ENCODE measurements at places on chromosomes 11 and 22. TPM values are rescaled to one million over a fixed set of nuclear protein-coding genes. Genes with fewer than 3 reads are reported as not detected.

DNA sequence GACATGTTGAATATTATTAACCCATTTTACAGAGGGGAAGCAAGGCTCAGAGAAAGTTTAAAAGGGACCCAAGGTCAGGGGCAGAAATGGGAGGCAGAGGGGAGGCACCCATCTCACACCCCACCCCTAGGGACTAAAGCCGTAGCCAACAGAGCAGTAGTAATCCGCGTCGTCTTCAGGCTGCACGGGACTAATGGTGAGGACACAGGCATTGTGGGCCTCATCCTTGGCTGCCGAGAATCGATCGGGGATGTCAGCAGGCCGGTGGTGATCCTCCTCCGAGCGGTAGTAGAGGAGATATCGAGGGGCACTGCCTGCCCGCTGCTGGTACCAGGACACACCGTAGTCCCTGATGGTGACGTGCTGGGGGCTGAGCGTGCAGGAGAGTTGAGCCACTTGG is 1.5 kb downstream of the VPREB3 start:
- H3K4me3 ChIP-seq = no peak overlapping the region
- no peaks in the 10 kb centered on the region for H3K36me3 ChIP-seq
- H3K4me1 ChIP-seq = peaks cover 11% of the 10 kb centered on the region
- DNase-seq = no peak

GRCh38 chr22:47552541-47553205 is 790.2 kb downstream of the TBC1D22A start:
- H3K27ac ChIP-seq = no peak overlapping the region
- no peaks in the 10 kb centered on the region for H3K27me3 ChIP-seq
- H3K36me3 ChIP-seq = no peaks in the 10 kb centered on the region
- DNase-seq = no peak
- H3K4me1 ChIP-seq = no peaks in the 10 kb centered on the region
- H3K4me3 ChIP-seq = no peak overlapping the region

- peaks cover 7% of the 10 kb centered on the region for H3K27me3 ChIP-seq
- no peaks in the 10 kb centered on the region for H3K36me3 ChIP-seq
- DNase-seq = no peak
Observed at GRCh38 chr11:61046833-61047232, 55.5 kb upstream of the CD5 start.

DNA sequence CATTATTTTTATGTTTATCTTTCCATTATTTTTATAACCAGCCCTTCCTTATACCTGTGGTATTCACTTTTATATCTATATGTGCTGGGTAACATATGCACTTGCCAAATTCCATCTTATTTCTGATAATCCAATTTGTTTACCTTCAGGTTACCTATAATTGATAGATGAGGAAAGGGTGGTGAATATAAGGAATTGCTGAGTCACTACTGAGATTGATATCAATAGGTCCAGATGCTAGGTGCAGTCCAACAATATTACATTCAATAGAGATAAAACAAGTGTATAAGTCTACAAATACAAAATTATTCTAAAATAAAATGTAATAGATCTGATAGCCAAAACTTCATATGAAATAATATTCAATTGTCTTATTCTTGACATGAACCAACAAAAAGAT is 759.0 kb upstream of the CCDC90B start:
- no peak for DNase-seq
- H3K4me1 ChIP-seq = no peaks in the 10 kb centered on the region
- no peak overlapping the region for H3K27ac ChIP-seq
- no peaks in the 10 kb centered on the region for H3K36me3 ChIP-seq
- H3K27me3 ChIP-seq = no peaks in the 10 kb centered on the region
- H3K4me3 ChIP-seq = no peak overlapping the region

- no peaks in the 10 kb centered on the region for H3K27me3 ChIP-seq
- no peaks in the 10 kb centered on the region for H3K36me3 ChIP-seq
- DNase-seq = no peak
- H3K27ac ChIP-seq = no peak overlapping the region
- H3K4me1 ChIP-seq = peaks cover 6% of the 10 kb centered on the region
- no peak overlapping the region for H3K4me3 ChIP-seq
Observed at GRCh38 chr22:45994491-45995404, 17.8 kb upstream of the WNT7B start.

DNA sequence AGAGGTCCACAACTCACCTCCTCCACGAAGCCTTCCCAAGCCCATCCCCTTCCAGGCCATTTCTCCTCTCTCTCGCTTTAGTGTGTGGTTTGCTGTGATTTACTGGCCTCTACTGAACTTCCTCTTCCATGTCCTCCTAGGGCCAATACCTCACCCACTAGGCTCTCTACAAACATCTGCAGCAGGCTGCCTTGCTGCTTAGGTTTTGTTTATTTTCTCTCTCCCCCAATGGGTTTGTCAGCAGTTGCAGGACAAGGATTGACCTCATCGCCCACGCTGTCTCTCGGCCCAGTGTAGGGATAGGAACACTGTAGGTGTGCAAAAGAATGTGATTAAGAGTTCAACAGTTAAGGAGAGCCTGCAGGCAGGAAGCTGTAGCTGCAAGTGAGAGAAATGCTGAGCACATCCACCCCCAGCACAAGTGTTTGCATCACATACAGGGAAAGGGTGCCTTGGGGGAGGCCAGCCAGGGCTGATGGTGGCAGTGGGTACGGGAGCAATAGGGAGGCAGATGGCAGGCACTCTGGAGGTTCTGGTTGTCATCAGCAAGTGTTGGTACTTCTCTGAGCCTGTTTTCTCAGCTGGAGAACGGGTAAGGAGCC is 1.4 kb downstream of the PC start:
- H3K36me3 ChIP-seq = no peaks in the 10 kb centered on the region
- H3K4me1 ChIP-seq = peaks cover 19% of the 10 kb centered on the region
- H3K27ac ChIP-seq = no peak overlapping the region
- DNase-seq = no peak

DNA sequence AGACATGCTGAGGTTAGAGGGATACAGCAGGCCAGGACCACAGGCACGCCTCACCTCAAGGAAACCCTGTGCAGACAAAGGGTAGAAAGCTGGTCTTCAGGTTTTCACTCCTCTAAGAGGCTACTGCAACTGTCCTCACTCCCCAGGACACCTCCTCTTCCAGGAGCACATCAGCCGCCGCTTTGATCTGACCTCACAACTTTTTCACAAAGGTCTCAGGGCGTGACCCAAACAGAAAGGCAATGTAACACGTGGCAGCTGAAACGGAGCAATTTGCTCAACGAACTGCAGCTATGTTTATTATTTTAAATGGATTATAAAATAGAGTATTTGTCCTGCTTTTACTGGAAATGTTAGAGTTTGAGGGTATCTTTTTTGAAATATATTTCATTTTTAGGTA is 46.1 kb downstream of the LARGE1 start:
- no peak overlapping the region for H3K4me3 ChIP-seq
- peaks cover 6% of the 10 kb centered on the region for H3K4me1 ChIP-seq
- H3K36me3 ChIP-seq = no peaks in the 10 kb centered on the region
- no peak for DNase-seq
- H3K27me3 ChIP-seq = no peaks in the 10 kb centered on the region
- no peak overlapping the region for H3K27ac ChIP-seq

DNA sequence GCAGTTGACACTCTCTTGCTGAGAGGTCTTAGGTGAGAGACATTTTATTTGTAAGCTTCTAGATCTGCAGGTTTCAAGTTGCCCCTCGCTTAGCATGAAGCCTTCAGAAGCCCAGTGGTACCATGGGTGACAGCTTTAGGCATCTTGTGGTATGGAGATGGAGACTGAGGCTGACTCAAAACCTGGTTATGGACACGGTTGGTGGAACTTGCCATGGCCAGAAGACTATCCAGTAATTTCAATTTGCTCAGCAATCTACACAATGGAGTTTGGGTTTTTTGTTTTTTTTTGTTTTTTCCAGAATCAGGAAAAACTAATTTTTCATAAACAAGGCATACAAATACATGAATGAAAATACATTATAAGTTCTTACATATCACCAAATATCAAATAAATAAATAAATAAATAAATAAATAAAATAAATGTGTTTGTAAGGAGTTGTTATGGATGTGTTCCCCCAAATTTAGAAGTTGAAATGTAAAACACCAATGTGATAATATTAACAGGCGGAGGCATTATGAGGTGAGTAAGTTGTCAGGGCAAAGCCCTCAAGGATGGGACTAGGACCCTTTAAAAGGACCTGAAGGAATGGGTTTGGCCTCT is 22.6 kb downstream of the ETS1 start:
- H3K27me3 ChIP-seq = no peaks in the 10 kb centered on the region
- DNase-seq = no peak
- no peaks in the 10 kb centered on the region for H3K4me1 ChIP-seq
- no peak overlapping the region for H3K4me3 ChIP-seq
- no peak overlapping the region for H3K27ac ChIP-seq
- H3K36me3 ChIP-seq = no peaks in the 10 kb centered on the region

GRCh38 chr11:90542092-90542491 is 319.2 kb upstream of the CHORDC1 start:
- H3K4me1 ChIP-seq = no peaks in the 10 kb centered on the region
- no peaks in the 10 kb centered on the region for H3K36me3 ChIP-seq
- no peak overlapping the region for H3K4me3 ChIP-seq
- no peak for DNase-seq

DNA sequence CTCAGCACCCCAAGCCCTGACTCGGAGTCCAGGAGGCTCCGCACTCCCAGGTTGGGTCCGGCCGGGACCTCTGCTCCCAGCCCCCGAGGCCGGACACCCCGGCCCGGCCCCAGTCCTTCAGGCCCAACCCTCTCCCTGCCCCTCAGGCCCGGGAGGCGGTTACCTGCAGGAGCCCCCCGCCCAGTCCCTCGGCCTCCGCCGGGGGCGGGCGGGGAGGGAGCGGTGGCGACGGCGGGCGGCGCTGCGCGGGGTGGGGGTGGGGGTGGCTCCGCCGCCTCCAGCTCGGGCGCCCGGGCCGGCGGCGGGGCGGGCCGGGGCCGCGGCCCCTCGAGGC is 310 bp downstream of the TCF20 start:
- no peaks in the 10 kb centered on the region for H3K27me3 ChIP-seq
- H3K4me3 ChIP-seq = peak overlapping the region; percentile 83
- DNase-seq = no peak
- H3K4me1 ChIP-seq = peaks cover 28% of the 10 kb centered on the region
- H3K36me3 ChIP-seq = no peaks in the 10 kb centered on the region

- no peaks in the 10 kb centered on the region for H3K4me1 ChIP-seq
- DNase-seq = no peak
- H3K27me3 ChIP-seq = peaks cover 18% of the 10 kb centered on the region
Observed at GRCh38 chr22:39910876-39911613, 10.2 kb downstream of the GRAP2 start.

- H3K36me3 ChIP-seq = peaks cover 4% of the 10 kb centered on the region
- no peak for DNase-seq
- H3K27me3 ChIP-seq = no peaks in the 10 kb centered on the region
- no peaks in the 10 kb centered on the region for H3K4me1 ChIP-seq
Observed at GRCh38 chr11:123093739-123094138, 31.8 kb upstream of the HSPA8 start.

- H3K36me3 ChIP-seq = no peaks in the 10 kb centered on the region
- DNase-seq = no peak
- no peaks in the 10 kb centered on the region for H3K27me3 ChIP-seq
- H3K4me3 ChIP-seq = no peak overlapping the region
Observed at GRCh38 chr11:47391711-47392432, 13.5 kb upstream of the SPI1 start.

- H3K36me3 ChIP-seq = peaks cover 21% of the 10 kb centered on the region
- H3K27ac ChIP-seq = no peak overlapping the region
- no peak overlapping the region for H3K4me3 ChIP-seq
- H3K27me3 ChIP-seq = no peaks in the 10 kb centered on the region
Observed at GRCh38 chr11:68436985-68437926, 23.3 kb upstream of the PPP6R3 start.

- peaks cover 2% of the 10 kb centered on the region for H3K36me3 ChIP-seq
- H3K4me3 ChIP-seq = no peak overlapping the region
- no peaks in the 10 kb centered on the region for H3K27me3 ChIP-seq
- DNase-seq = no peak
Observed at GRCh38 chr11:86629045-86629706, 43.2 kb downstream of the ME3 start.

DNA sequence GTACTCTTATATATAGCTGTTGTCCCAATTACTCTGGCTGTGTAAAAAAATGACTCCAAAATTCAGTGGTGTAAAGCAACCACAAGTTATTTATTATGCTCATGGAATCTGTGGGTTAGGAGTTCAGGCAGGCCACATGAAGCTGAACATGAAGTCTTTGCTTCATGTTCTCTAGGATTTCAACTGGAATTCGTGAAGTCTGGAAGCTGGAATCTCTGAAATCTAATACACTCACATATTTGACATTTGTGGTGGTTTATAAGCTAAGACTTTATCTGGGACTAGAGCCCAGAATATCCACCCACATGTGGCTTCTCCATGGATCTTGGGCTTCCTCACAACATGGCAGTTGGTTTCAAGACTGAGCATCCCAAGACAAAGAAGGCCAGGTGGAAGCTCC is 430.6 kb downstream of the MIAT start:
- no peak overlapping the region for H3K27ac ChIP-seq
- H3K4me1 ChIP-seq = no peaks in the 10 kb centered on the region
- H3K4me3 ChIP-seq = no peak overlapping the region
- no peaks in the 10 kb centered on the region for H3K36me3 ChIP-seq

Gene OR51E2
- polyA plus RNA-seq = not detected

Gene OR2AG1
- not detected for polyA plus RNA-seq

Gene OR5D13
- not detected for polyA plus RNA-seq

Gene TMPRSS6
- polyA plus RNA-seq = not detected

Measured in keratinocyte (primary cell).